ENCODE measurements at places on chromosomes 2 and 18.
A peak's percentile ranks its signal among the peaks of the same experiment; 100 is the strongest.

GRCh38 chr2:100742277-100743254 is 77.4 kb upstream of the NPAS2 start:
- peak; percentile 82 for DNase-seq

- DNase-seq: no peak
Observed at GRCh38 chr2:126699716-126700581, 44.0 kb downstream of the GYPC start.

DNA sequence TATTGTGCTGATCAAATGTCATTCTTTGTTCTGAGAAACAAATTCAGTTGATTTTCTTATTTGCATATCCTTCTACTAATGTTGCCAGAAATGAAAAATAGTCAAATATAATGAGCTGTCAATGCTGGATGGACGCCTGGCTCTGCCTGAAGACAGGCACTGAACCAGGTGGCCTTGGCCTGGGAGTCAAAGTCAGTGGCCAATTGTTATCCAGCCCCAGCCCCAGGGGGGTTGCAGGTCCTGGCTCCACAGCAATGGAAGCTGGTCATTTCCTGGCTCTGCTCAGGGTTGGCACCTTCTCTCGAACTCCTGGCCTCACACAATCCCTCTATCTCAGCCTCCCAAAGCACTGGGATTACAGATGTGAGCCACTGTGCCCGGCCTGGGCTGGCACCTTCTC is 176.8 kb upstream of the GLI2 start:
- no peak for DNase-seq

GRCh38 chr18:44599412-44599811 is 81.3 kb upstream of the SETBP1 start:
- no peak for DNase-seq
